ENCODE measurements at places on chromosomes 16 and 17.
A peak's percentile ranks its signal among the peaks of the same experiment; 100 is the strongest.

DNA sequence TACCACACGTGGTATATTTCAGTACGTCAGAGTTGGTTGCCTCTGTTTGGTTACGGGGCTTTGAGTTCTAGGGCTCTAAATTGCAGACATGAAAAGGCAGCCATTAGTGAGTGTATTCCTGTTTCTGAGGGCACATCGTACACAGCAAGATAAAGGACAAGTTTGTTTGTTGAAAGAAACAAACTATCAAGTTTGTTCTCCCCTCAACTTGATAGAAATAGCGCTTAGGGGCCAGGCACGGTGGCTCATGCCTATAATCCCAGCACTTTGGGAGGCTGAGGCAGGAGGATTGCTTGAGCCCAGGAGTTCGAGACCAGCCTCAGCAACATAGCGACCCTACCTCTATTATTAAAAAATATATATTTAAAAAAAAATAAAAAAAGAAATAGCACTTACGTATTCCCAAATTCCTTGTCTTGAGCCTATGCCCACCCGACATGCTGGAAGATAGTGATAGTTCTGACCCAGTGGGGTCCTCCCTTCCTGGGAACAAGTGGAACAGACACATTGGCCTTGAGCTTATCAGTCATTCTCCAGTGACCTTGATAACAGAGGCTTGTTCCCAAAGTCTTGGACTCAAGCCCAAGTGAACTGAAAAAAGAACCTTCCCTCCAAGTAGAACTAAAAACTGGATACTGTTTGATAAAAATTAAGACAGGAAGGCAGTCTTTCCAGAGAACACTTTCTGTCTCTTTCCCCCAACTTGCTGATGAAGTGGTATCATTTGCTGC is 139.9 kb upstream of the CACNG3 start:
- no peak for DNase-seq

DNA sequence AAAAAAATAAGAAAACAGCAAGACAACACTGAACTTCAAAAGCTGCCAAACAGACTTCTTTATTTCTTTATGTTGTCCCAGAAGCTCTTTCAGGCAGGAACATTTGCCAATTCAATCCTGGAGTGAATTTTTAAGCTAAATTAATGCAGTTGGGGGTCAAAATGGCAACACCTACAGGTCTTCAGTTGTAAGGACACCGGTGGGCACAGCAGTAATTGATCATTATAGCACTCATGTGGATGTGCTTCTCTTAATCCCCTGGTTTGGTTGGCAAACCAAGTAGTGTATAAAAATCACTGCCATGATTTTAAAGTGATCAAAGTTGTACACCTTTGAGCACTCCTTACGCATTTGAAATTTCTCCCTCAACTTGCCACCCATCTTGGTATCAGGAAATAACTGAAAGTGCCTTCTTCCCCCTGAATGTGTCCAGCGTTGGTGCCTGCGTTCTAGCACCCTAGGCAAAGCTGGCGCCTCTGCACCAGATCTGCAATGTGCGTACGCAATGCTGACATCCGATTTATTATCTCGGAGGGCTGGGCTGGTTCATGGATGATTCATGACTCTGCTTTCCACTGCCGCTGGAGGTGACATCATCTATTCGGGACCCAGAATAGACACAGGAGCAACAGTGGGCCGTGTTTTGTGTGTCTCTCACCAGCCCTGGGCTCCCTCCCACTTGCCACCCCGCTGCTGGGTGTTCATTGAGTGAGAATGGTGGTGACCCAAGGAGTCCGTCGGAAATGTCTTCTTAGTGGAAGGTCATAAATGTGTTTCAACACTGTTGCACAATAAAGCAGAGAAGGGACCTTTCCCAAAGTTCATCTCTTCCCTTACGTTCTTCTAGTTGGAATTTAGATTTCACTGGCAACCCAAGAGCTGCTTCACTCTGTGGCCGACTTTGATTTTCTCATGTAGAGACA is 203.4 kb downstream of the CCDC182 start:
- DNase-seq, result no peak

DNA sequence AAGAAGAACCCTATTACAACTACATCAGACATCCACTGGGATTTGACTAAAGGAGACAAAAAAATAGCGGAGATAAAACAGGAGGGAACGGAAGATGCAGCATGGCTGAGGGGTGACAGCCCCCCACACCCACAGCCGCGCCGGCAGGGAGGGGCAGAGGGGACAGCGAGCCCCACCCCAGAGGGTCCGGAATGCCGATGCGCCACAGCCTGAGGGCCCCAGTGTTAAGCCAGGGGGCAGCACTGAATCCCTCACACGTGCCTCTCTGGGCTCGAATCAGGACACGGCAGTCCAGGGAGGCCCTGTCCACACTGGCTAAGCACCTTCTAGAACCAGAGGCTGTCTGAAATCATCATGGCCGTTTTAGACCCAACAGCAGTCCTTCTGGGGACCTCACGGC is 18.8 kb downstream of the MAP1LC3B start:
- DNase-seq, result no peak

DNA sequence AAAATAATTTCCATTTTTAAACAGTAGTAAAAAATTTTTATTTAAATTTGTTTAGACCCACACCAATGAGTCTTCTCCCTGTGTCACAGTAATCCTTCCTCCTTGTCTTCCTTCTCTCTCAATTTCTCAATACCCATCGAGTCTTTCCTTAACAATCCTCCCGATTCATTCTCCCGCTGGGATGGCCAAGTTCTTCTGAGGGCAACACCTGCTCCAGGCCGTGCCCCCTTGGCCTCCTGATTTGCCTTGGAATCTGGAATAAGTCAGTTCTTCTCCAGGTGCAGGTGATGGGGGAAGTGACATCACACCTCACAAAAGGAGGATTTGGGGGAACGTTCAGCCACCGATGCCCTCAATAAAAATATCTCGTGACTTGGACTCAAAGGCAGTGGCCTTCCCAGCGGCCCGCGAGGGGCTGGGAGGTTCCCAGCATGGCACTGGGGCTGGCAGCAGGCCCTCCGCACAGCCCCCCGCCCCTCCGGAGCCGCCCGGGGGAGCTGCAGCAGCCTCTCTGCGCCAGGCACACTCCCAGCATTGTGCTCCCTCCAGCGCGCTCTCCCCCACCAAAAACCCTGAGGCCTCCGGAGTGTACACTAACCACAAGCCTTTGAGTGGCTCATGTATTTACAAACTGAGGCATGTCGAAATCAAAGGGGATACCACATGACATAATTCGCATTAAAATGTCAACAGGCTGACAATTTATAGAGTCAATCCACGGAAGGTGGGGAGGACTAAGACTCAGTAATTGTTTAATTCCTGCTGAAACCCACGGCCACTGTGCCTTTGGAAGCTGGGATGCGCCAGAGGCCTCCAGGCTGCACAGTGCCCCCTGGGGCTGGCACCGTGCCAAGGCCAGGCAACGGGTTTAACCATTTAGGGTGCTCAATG is 120.5 kb downstream of the ZFHX3 start:
- DNase-seq, result no peak

DNA sequence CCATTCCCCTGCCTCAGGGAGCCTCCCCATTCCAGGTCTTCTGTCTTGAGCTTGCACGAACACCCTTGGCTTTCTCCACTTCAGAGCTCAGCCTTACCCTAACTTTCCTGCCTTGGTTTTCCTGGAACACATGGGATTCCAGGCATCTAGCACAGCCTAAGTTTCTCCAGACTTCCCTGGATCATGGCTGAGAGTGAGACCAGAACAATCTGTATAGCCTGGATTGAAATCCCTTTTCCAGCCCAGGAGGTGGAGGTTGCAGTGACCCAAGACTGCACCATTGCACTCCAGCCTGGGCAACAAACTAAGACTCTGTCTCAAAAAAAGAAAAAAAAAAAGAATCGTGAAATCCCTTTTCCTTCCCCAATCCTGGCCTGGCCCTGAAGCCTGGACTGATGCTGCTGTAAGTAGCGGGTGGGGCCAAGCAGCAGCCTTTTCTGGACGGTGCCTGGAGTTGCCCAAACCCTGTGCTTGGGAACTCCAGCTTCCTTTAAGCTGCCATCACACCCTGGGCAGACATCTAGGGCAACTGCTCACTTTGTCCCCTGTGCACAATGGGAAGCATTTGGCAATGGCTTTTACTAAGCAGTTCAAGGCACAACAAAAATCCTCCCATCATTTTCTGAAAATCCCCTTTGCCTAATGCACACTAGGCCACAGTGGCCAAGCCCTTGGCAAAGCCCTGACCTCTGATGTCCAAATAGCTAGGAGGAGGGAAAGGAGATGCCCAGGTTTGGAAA is 12.0 kb upstream of the SLC16A5 start:
- DNase-seq, result no peak

- peak; percentile 10 for DNase-seq
Measured at GRCh38 chr16:74034862-74035261, 261.8 kb upstream of the PSMD7 start.

DNA sequence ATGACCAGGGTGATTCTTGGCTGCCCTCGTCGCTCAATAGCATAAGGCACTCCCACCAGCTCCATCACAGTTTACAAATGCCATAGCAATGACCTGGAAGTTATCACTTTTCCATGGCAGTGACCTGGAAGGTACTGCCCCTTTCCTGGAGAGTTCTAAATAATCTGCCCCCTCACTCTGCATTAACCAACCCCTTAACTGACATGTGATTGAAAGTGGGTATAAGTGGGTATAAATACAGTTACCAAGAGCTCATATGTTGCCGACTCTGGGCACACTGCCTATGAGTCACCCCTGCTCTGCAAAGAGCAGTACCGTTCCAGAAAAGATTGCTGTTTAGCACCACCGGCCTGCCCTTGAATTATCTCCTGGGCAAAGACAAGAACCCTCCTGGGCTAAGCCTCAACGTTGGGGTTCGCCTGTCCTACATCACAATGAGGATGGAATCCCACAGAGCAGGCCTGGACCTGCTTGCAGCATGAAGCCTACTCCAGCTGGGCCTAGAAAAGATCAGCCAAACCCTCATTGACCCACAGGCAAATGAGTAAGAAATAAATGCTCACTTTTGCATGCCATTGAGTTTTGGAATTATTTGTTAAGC is 95.2 kb upstream of the SEC14L1 start:
- no peak for DNase-seq

Measured in cerebellar cortex (tissue), 1 donor.